NCI-H2029 treated with DMSO at 0.1 percent for 48 hours (cell line): ENCODE measurements at places on chromosomes 7 and 10.

- DNase-seq: no peak
These were observed 178.7 kb upstream of the PRPS1L1 start for GRCh38 chr7:18206331-18206730.

- DNase-seq: no peak
These were observed 27.2 kb downstream of the SUV39H2 start for GRCh38 chr10:14905890-14906289.

DNA sequence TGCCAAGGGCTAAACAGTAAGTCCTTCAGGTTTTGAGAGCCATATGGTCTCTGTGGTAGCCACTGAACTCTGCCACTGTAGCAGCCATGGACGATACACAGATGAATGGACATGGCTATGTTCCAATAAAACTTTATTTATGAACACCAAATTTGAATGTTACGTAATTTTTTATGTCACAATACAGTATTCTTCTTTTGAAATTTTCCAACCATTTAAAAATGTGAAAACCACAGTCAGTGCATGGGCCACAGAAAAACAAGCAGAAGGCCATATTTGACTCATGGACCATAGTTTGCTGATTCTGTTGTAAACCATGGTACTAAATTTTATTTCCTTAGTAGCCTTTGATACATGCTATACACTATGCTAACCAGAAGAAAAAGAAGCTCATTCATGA lies 361.8 kb downstream of the MAGI2 start:
- no peak for DNase-seq

GRCh38 chr10:95741807-95742467 lies 14.0 kb upstream of the ENTPD1 start:
- DNase-seq: no peak

GRCh38 chr10:133127291-133128125 lies 32.5 kb upstream of the KNDC1 start:
- no peak for DNase-seq

DNA sequence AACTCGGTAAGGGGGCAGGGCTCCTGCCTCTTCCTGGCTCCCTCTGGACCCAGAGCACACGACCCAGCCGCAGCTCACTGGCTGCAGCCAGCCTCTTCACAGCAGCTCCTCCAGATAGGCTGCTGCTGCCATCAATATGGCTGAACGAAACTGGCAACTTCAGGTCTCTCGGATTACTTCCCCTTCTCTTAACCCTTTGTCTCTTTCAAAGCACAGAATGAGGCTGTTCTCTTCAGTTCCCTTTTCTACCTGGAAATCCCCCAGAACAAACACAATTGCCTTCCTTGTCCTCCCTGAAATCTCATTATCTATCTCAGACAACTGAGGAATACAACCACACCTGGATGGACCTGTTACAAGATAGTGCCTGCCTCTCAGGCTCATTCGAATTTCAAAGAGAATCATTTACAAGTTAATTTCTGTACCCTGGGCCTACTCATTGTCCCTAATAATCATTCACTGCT lies 193.4 kb upstream of the MBL2 start:
- no peak for DNase-seq

DNA sequence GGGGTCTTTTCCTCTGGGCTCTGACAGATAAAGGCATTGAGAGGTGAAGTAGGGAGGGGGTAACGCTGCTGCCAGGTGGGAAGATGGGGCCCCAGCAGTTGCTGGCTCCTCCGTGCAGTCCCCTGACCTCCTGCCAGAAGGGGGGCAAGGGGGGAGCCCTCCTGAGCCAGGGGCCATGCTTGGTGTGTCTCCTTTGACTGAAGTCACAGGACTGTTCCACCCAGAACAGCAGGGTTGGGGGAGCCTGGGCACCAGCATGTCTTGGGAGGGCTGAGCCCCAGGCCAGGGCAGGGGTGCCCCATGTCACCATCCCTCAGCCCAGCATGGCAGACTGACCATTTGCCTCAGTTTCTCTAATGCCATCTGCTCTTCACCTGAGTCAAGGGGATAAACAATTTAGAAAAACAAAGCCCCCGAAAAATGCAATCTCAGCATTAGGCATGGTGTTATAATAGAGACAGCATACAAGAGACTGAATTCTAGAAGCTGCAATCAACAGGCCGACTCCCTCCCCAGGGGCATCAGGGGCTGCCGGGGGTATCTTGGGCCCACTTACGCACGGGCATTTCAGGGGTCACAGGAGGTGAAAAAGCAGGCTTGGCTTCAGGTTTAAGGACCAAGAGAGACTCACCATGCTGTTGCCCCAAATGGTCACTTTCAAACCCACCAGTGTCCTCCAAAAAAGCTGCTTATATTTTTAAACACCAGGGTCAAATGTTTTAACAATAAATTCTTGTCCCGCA lies 108.6 kb upstream of the GPR26 start:
- DNase-seq: no peak

GRCh38 chr7:76077435-76077834 lies 29.5 kb downstream of the MDH2 start:
- no peak for DNase-seq

DNA sequence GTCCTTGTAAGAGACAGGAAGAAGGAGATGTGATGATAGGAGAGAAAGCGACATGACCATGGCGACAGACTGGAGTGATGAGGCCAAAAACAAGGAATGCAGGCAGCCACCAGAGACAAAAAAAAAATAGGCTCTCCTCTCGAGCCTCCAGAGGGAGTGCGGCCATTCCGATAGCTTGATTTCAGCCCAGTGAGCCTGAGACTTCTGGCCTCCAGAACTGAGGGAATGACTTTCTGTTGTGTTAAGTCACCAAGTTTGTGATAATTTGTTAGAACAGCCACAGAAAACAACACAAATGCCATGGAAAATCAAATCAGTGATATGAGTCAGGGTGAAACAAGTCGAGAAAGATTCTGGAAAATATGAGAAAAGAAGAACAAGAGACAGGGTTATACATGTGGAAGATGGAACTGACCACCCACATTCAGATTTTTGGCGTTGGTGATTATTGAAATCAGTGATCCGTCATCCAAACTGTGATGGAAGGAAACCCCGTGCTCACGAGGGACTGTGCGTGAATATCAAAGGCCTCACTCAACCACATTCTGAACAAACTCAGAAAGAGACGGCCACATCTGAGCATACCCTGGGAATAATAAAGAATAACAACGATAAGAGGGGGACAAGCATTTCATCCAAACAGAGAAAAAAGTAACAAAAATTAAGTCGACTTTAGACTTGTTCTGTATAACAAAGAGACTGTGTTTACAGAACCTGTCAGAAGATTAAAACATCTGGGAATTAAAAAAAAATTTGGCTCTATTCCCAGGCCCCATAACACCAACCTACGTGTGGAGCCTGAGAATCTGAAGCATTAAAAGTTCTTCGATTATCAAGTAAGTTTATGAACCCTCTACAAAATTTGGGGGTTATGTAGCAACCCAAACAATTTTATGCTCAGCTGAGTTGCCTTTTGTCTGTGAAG lies 72.1 kb downstream of the EEPD1 start:
- DNase-seq: no peak

DNA sequence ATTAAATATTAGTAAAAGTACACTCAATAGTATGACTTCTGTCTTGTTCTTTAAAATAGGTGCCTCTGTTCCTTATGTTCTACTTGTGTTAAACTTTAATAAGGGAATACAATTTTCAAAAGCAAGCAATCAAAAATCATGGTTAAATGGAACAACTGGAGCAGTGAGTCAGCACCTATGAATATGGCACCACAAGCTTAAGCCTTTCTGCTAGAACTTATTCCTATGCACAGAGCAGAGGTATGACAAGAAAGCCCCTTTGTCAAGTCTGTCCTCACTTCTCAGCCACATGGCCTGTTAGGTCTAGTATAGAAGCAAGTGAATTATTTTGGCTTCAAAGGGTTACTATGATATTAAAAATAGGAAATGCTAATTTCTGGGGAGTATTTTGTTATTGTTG lies 29.8 kb downstream of the FAM13C start:
- no peak for DNase-seq

DNA sequence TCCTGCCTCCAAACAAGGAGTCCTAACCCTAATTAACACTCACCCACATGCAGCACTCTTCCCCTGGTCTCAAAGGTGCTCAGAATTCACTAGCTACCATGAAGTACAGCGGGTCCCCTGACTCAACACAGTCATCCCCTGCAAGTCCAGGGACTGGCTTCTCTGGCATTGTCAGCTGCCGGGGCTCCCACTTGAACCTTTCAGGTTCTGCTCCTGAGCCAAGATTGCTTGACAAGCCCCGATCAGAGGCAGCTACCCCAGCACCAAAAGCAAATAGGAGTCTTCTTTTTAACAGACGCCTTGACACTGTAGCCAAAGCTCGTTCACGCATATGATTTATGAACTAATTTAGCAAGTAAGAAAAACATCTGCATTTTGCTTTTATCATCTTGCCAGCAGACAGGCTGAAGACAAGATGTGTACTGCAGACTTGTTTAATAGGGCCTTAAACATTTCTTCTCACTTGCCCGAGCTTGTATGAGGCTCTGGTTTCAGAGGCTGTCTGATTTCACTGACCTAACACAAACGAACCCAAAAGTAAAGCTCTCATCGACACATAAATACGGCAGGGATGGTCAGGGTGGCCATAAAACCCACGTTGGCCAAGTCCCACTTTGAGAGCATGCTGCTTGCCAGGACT lies 67.6 kb upstream of the ADAM12 start:
- no peak for DNase-seq

DNA sequence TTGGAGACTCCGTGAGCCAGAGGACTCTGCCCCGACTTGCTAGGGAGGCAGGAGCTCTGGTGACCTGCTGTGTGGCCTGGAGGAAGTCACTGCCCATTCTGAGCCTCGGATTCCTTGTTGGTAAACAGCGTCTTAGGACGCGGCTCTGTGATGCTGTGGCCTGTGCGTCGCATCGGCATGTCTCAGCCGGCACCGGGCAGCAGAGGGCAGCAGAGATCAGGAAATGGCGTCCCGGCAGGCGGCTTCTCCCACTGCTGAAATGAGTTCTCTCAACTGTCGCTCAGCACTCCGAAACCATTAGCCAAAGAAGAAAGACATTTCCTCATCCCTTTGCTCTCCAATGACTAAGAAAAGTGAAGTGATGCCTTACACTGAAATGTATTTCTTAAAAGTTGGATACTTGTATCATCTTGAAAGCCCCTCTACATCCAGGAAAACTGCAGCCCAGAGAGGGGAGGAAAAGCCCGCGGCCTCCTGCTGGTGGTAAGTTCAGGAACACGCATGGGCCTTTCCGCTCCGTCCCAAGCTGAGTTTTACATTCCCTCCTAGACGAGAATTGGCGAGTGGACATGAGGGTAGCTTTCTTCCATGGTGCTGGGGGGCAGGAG lies 91.7 kb downstream of the WDR11 start:
- no peak for DNase-seq

- DNase-seq: no peak
These were observed 113.4 kb downstream of the GPR37 start for GRCh38 chr7:124652237-124652636.

GRCh38 chr7:98038731-98039130 lies 48.7 kb upstream of the OCM2 start:
- DNase-seq: no peak

- DNase-seq: no peak
These were observed 176.6 kb upstream of the MKLN1 start for GRCh38 chr7:131151034-131151433.

- no peak for DNase-seq
These were observed 152.4 kb downstream of the ARID5B start for GRCh38 chr10:62053860-62054259.

DNA sequence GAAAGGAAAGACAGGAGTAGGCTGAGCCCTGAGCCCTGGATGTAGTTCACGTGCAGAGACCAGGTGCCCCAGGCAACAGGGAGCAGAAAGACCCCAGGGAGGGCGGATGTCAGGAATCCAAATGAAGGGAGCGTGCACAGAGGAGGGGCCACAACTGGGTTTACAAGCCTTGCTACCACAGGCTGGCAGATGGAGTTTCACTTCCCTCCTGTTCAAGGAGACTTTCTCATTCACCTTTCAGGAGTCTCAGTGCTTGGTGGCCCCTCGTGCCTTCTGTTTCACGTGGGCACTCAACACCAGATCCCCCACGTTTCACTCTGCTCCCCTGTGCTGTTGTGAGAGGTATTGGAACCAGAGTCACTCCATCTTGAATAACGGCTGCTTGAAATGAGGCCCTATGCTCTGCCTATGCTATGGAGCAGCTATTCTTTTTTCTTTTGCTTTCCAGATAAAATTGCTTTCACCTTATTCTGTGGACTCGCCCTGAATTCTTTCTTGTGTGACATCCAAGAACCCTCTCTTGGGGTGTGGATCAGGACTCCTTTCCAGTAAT lies 601.4 kb upstream of the IGFBP3 start:
- DNase-seq: no peak

GRCh38 chr7:33750177-33750576 lies 155.2 kb upstream of the BMPER start:
- no peak for DNase-seq

GRCh38 chr7:94874036-94874785 lies 33.2 kb upstream of the PPP1R9A start:
- no peak for DNase-seq

DNA sequence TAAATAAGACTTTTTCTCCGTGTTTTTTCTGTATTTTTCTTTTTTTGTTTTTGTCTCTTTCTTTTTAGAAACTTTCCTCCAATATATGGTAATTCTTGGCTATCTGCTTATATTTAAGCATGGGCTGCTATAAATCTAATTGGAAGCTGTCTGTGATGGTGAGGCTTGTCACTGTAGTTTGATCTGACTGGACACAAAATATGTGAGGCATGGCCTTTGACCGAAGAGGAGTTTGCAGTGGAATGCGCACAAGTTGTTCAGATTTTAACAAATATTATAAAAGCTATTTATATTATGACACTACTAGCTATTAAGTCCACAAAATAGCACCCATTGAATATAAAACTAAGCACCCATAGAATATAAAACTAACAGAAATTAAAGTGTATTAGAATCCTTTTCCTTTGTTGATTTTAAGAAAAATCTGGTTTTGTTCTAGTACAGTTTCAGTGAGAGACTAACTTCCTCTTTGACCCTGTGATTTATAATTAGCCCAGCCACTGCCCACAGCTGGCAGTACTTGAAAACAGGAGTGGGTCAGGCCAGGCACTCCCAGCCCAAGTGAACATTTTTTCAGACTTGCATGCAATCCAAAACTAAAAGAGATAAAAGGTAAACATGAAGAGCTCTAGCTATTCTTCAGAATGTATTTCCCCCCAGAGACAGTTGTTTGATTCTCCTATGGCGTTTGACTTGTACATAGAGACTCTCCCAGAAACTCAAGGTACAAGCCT lies 69.9 kb upstream of the FGL2 start:
- DNase-seq: no peak

GRCh38 chr10:85651497-85651882 lies 715.1 kb downstream of the GRID1 start:
- no peak for DNase-seq
